MV-4-11 (cell line): ENCODE measurements at places on chromosomes 1 and 21.
A peak's percentile ranks its signal among the peaks of the same experiment; 100 is the strongest.

- no peak for DNase-seq
Observed at GRCh38 chr1:19728413-19729145, 63.9 kb downstream of the HTR6 start.

DNA sequence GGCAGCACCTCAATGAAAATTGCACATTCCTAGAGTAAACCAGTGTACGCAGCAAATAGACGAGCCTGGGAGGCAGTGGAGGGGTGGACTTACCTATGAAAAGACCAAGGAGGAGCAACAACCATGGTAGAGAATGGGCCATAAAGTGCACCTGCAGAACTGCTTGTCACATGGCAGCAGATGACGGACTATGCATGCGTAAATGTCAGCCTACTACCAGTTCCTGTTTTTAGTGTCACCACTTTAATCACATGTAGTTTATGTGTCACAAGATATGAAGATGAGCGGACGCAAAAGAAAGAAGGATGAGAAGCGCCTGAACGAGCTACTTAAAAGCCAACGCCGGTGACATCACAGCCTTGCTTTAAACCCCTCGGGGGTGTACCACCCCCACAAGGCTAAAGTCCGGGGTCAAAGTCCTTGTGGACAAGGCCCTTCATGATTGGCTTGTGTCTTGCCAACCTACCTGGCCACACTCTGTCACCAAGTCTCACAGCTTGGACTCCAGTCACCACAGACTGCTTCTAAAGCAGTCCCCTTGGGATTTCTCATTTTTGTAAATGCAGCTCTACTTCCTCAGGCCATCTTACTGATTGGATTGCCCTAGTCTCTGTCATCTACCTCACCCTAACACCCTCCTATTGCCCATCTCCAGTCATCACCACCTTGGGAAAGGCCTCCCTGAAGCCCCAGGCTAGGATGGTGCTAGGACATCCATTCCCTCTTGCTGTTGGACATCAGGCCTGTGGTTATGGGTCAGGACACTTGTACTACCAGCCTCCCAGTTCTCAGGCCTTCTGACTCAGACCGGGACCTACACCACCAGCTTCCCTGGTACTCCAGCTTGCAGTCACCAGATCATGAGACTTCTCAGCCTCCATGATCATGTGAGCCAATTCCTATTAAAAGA, 6.0 kb upstream of the LY9 start:
- peak; percentile 81 for DNase-seq

GRCh38 chr1:192343344-192343743, 26.6 kb downstream of the RGS21 start:
- no peak for DNase-seq

GRCh38 chr1:203652724-203653461, 26.3 kb downstream of the ATP2B4 start:
- DNase-seq = no peak

- DNase-seq = no peak
Observed at GRCh38 chr1:86872086-86872485, 41.8 kb downstream of the SELENOF start.

DNA sequence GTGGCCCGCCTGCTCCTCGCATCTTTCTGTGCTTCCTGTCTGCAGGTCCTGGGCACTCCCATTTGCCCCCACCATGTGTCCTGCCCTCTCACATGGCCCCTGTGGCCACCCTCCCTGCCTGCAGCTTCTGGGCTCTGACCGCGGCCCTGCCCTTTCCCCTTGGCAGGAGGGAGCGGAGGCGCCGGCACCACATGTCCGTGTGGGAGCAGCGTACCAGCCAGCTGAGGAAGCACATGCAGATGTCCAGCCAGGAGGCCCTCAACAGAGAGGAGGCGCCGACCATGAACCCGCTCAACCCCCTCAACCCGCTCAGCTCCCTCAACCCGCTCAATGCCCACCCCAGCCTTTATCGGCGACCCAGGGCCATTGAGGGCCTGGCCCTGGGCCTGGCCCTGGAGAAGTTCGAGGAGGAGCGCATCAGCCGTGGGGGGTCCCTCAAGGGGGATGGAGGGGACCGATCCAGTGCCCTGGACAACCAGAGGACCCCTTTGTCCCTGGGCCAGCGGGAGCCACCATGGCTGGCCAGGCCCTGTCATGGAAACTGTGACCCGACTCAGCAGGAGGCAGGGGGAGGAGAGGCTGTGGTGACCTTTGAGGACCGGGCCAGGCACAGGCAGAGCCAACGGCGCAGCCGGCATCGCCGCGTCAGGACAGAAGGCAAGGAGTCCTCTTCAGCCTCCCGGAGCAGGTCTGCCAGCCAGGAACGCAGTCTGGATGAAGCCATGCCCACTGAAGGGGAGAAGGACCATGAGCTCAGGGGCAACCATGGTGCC, 249.1 kb downstream of the CACNA1E start:
- no peak for DNase-seq

DNA sequence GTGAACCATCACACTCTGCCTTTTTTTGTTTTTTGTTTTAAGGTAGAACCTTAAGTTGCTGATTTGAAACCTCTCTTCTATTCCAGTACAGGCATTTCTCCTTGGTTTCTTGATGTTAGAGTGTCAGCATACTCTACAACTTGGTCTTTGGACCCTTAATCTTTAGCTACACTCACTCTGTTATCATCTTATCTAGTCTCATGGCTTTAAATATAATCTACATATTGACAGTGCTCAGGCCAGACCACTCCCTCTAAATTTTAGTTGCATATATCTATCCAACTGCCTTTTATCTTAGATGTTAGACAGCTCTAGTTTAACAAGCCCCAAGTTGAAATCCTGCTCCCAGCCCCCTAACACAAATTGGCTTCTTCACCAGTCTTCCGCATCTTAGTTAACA, 22.1 kb downstream of the NME7 start:
- no peak for DNase-seq

DNA sequence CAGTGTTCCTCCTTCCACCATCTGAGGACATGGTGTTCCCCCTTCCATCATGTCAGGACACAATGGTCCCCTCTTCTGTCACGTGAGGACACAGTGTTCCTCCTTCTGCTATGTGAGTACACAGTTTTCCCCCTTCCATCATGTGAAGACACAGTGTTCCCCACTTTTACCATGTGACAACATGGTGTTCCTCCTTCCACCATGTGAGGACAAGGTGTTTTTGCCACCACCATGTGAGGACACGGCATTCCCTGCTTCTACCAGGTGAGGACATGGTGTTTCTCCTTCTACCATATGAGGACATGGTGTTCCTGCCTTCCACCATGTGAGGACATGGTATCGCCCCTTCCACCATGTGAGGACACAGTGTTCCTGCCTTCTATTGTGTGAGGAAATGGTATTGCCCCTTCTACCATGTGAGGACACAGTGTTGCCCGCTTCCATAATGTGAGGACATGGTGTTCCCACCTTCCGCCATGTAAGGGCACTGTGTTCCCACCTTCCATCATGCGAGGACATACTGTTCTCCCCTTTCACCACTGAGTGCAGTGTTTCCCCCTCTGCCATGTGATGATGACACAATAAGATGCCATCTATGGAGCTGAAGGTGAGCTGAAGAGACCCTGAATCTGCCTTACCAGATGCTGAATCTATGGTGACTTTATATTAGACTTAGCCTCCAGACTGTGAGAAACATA, 132.3 kb downstream of the FCRL5 start:
- no peak for DNase-seq

- no peak for DNase-seq
Observed at GRCh38 chr1:100539836-100540536, 2.0 kb downstream of the GPR88 start.

GRCh38 chr1:204746838-204747442, 61.4 kb upstream of the LRRN2 start:
- peak; percentile 27 for DNase-seq

DNA sequence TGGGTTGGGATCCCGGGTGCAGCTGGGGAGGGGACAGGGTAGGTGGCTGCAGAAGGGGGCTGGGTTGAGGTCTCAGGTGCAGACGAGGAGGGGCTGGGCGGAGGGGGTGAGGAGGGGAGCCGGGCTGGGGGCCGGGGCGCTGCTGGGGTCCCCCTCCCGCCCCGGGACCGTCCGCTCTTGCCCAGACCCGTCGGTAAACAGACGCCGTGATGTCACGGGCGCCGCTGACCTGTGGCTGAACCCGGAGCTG, 22.3 kb downstream of the DHRS3 start:
- DNase-seq = no peak

DNA sequence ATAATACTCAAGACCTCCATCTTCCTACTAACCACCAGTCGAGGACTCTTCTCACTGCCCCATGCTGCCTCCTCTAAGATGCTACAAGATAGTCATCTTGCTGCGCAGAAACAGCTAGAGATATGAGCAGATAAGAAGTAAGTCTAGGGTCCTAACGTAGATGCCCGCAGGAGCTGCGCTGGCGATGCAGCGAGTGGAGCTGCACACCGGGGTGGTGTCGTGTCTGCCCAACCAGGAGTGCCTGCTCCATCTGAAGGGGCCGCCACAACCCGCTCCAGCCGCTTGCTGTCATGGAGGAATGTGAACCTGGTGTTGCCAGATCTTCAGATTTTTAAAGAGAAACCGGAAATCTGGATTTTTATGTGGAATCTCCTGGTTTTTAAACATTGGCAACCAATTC, 175.1 kb downstream of the VPS13D start:
- no peak for DNase-seq

DNA sequence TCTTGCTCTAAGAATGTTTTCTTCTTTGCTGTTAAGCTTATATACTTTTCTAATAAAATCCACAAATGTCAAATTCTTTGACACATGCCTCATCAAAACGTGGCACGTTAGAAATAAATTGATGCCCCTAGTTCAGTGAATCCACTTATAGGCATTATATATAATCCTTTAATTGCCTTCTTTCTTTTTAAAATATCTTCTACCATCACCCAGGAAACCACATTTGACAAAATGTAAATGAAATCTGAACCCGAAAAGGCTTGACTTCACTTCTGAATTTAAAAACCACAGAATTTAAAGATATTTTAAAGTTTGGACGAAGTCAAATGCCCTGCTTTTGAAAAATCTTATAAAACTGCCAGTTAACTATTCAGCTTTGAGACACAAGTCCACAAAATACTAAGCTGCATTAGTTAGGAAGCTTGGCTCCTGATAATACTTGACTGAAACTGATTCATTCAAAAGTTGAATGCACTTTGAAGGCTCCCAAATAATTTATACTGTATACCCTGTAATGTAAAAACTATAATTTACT, 22.4 kb upstream of the KIFAP3 start:
- no peak for DNase-seq

DNA sequence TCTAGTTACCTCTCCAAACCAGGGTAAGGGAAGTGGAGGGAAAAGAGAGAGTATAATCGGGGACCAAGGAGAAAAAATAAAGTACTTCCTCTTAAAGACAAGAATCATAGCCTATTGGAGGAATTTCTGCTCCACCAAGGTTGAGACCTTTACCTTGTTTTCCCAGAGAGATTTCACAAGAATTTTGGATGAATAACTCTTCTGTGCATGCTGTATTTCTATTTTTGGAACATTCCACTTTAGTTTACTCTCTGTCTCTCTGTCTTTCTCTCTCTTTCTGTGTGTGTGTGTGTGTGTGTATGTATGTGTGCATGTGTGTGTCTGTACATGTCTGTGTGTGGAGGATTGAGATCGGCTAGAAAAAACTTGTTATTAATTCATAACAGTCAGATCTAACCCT, 318.4 kb upstream of the RGS18 start:
- DNase-seq = no peak

- peak; percentile 88 for DNase-seq
Observed at GRCh38 chr1:149931212-149931790, 3.7 kb upstream of the SF3B4 start.

DNA sequence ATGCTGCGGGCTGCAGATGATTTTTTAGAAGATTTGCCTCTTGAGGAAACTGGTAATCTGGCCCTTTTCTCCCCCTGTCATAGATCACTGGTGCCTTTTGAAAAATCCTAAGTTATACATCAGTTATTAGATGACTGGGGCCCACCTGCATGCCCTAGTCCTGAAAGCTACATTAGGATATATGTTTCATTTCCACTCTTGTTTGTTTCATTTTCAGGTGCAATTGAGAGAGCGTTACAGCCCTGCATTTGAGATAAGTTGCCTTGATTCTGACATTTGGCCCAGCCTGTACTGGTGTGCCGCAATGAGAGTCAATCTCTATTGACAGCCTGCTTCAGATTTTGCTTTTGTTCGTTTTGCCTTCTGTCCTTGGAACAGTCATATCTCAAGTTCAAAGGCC, 8.1 kb upstream of the IFI44 start:
- DNase-seq = no peak
